COR-L47 (cell line): ENCODE measurements at places on chromosomes 2 and 18.
A peak's percentile ranks its signal among the peaks of the same experiment; 100 is the strongest.

DNA sequence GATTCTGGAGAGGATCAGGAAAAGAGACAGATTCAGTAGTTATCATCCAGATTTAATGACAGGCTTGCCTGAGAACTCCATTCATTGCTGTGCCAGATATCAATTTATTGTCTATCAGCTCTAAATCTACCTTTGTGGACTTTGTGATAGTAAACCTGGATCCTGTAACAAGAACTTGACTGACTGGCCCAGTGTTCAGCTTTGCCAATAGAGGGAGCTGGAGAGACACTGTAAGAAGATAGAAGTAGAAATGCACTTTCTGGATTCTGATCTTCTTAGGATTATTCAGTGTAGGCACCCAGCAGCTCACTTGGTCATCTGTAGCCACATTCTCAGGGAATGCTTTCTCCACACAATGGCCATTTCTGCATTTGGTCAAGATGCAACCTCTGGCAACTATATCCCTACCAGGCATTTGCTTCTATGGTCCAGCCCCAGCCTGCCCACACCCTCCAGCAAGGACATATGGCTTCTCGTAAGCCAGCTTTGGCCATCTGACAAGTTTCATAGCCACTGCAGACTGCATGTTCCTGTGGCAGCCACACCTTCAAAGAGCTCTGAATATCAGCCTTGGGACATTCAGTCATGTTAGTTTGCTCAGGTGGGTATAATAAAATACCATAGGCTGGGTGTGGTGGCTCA is 6.1 kb upstream of the SERPINB8 start:
- peak; percentile 57 for DNase-seq

DNA sequence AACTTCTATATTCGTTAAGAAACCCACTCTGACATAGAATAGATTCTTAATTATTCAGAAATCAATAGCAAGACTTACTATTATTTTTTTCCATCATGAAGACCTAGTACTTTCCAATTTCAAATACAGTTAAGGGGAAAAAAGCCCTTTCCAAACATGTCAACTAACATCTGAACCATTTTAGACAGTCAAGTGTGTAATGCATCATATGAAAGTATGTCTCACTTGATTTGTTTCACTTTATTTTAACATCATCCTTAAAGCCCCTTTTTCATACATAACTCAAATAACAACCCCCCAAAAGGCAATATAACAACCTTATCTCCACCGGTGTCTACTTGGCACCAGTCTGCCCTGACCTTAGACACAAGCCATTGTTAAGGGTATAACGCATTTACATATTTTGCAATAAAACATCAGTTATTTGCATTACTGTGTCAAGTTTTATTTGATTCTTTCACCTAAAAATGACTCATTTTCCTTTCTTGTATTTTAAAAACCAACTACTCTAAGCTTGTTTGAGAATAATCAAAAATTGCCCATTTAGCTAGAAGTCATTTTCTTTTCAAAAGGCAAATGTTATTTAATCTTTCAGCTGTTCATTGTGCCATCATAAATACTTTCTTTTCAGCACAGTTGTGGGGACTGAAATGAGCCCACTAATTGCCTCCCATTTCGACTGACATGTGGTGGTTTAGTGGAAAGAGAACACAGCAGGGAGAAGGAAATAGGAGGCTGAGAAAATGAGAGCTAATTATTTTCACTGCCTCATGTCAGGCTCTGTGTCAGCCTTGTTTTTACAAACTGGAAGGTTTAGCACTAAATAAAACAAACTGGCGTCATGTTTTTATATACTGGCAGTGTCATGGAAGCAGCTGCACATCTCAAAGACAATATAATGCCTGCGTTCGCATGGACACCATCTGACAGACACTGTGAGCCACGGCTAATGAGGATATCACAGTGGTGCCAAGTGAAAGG is 104.7 kb upstream of the CDCA7 start:
- peak; percentile 95 for DNase-seq

DNA sequence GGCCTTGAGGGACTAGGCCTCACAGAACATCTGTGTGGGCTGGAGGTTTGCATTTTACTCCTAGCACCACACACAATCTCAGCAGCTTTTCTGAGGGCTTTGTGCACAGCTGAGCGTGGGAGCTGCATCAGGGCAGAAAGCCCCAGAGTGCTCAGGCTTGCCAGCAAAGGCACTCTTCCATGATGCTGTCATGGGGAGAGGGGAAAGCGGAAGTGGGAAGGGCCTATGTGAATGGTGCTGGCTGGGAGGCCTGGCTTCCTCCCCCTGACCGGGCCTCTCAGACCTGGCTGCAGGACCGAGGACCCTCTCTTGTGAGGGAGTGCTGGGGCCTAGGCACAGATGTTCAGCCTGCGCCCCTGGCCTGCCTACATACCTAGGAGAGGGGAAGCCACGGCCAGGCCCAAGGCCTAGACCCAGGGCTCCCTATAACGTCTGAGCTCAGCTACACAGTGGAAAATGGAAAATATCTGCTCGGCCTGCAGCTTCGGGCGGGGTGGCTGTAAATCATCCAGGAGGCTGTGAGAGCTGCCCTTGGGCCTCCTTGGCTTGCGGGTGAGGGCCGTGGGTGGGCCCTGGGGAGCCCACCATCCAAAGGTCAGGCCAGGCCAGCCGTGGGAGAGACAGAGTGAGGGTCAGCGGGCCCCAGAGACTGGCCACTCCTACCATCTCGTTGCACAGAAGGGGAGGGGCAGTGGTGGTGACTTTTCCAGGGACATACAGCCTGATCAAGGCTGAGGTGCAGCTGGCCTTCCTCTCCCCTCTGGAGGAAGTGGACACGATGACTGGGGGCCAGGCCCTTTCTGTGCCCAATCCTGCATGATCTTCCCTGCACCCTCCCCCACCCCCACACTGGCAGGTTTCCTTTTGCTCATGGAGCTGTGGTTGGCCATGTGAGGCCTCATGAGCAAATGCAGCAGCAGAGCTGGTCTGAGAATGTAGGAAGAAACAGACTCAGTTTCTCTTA is 22.8 kb downstream of the GLI2 start:
- no peak for DNase-seq

- DNase-seq = no peak
These were observed 64.5 kb downstream of the RRM2 start for GRCh38 chr2:10186868-10187535.

- no peak for DNase-seq
These were observed 111.9 kb upstream of the COL5A2 start for GRCh38 chr2:189291460-189291859.

DNA sequence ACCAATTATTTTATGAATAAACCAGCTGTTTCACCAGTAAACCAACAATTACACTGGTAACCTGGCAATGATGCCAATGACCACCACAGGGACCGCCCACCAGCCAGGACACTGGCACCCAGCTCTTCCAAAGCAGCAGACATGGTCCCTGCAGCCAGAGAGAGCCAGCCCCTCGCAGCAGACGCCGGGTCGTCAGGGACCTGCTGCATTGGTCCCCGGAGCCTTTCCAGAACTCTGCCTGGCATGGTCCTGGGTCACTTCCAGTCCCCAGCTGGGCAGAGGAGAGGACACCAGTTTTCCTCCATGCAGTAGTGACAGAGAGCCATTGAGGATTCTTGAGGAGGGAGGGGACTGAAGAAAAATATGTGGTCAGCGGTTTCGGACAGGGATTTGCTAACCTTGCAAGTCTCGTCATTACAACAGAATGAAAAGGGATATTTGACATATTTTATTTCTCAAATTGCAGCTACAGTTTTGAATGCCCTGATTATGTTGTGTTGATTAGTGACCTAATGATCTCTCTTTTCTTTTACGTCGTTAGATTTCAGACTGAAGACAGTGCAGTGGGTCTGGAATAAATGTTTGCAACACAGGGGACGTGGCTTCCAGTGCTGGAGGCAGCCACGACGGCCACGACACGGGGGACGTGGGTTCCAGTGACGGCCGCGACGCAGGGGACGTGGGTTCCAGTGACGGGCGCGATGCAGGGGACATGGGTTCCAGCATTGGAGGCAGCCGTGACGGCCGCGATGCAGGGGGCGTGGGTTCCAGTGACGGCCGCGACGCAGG is 154.5 kb downstream of the TPO start:
- DNase-seq = no peak
